ENCODE measurements at places on chromosomes 3 and 15. TPM values are rescaled to one million over a fixed set of nuclear protein-coding genes. Genes with fewer than 3 reads are reported as not detected.

Gene GOLGA6D
- total RNA-seq, result not detected

Gene LCTL
- not detected for total RNA-seq

Gene GP5
- 0.08 TPM for total RNA-seq

Gene EPHB1
- total RNA-seq, result 1.9 TPM

Gene ERC2
- 2.9 TPM for total RNA-seq

Gene TMEM207
- total RNA-seq, result not detected

Gene GAP43
- total RNA-seq, result 0.47 TPM

Gene PLSCR5
- total RNA-seq, result not detected

Gene TGM5
- total RNA-seq, result not detected

Gene HYAL1
- 38.1 TPM for total RNA-seq

Gene ATP11B
- 36.2 TPM for total RNA-seq

Gene CLDN18
- 21.0 TPM for total RNA-seq

GRCh38 chr15:79003301-79003700, 58.5 kb upstream of the CTSH start:
- DNase-seq, result no peak
- H3K27me3 ChIP-seq, result no peaks in the 10 kb centered on the region
- no peak overlapping the region for H3K27ac ChIP-seq
- H3K4me3 ChIP-seq, result no peak overlapping the region

- DNase-seq, result no peak
- H3K27me3 ChIP-seq, result no peaks in the 10 kb centered on the region
- H3K36me3 ChIP-seq, result peaks cover 37% of the 10 kb centered on the region
- H3K4me3 ChIP-seq, result no peak overlapping the region
Measured at GRCh38 chr3:171660188-171660587, 150.1 kb downstream of the PLD1 start.

GRCh38 chr3:140455521-140456214, 222.2 kb upstream of the TRIM42 start:
- no peaks in the 10 kb centered on the region for H3K27me3 ChIP-seq
- H3K36me3 ChIP-seq, result no peaks in the 10 kb centered on the region
- no peak overlapping the region for H3K27ac ChIP-seq
- H3K4me1 ChIP-seq, result no peaks in the 10 kb centered on the region

DNA sequence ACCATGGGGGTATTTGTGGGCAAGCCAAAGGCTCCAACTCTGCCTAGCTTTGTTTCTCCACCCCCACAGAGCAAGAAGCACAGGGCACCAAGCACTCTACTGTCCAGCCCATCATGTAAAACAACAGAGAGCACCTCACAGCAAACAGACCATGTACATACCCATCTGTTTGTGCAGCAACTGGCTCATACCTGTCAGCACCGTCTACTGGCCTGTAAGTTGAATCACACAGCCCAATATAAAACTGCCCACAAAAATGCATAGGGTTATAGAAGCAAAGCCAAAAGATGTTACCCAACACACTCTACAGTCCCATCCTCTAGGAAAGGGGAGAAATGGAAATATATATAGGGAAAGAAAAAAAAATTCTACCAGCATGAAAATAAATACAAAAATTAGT, 139.7 kb upstream of the CPNE4 start:
- no peak for DNase-seq
- H3K27me3 ChIP-seq, result no peaks in the 10 kb centered on the region
- H3K4me3 ChIP-seq, result no peak overlapping the region
- no peaks in the 10 kb centered on the region for H3K4me1 ChIP-seq
- no peaks in the 10 kb centered on the region for H3K36me3 ChIP-seq

DNA sequence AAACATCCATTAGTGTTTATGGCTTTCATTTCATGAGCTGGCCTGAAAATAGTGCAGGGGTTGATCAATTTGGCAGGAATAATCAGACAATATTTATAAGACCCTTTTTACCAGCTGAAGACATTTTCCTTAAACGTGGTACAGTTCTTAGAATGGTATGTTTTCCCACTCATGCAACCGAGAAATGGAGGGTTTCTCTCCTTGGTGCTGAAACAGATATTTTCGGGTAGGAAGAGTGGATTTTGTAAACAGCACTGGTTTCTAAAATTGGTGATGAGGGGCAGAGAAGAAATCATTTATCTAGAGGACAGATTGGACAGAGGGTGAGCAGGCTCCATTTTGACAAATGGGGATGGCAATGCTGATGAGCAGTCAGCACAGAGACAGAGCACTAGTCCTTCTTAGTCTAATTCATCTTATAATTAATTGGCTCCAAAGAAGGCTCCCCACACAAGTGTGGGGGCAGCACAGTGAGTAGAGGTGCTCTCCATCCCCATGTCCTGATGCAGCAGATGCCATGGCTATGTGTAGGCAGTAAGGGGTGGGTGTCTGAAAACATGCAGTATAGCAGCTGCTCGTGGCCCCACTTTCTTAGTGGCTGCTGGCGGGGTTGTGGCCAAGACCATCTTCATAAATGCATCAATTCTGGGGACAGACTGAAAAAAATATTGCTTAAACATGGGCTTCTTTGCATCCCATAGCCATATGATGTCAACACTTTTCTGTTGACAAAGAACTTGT, 18.1 kb upstream of the SLC7A14 start:
- no peak overlapping the region for H3K4me3 ChIP-seq
- no peaks in the 10 kb centered on the region for H3K36me3 ChIP-seq
- H3K4me1 ChIP-seq, result no peaks in the 10 kb centered on the region
- no peaks in the 10 kb centered on the region for H3K27me3 ChIP-seq

DNA sequence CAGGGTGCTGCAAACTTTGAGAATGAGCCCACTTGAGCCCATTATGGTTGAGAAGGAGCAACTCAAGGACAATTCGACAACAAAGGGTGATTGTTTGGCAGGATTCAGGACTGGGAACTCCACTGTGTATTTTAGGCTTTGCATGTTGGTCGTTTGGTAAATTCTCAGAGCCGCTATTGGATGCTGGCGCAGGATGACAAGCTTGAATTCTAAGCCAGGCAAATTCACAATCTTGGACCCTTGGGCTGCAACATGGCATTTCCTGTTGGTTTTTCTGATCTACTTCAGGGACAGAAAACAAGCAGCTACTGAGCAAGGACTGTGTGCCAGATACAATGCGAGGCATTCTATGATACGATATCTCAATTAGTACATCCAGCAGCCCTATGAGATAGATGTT, 82.8 kb downstream of the RYR3 start:
- H3K27me3 ChIP-seq, result no peaks in the 10 kb centered on the region
- no peak overlapping the region for H3K27ac ChIP-seq
- H3K4me1 ChIP-seq, result no peaks in the 10 kb centered on the region
- H3K36me3 ChIP-seq, result no peaks in the 10 kb centered on the region
- DNase-seq, result no peak

- H3K27ac ChIP-seq, result no peak overlapping the region
- no peaks in the 10 kb centered on the region for H3K36me3 ChIP-seq
- DNase-seq, result peak; percentile 60
- no peaks in the 10 kb centered on the region for H3K27me3 ChIP-seq
- no peak overlapping the region for H3K4me3 ChIP-seq
Measured at GRCh38 chr3:72523429-72524151, 324.7 kb downstream of the SHQ1 start.

GRCh38 chr15:58985443-58985842, 2.0 kb upstream of the RNF111 start:
- H3K27me3 ChIP-seq, result no peaks in the 10 kb centered on the region
- H3K4me1 ChIP-seq, result peaks cover 15% of the 10 kb centered on the region

GRCh38 chr3:66253790-66254620, 33.2 kb downstream of the SLC25A26 start:
- H3K36me3 ChIP-seq, result no peaks in the 10 kb centered on the region
- no peaks in the 10 kb centered on the region for H3K4me1 ChIP-seq
- DNase-seq, result no peak
- no peaks in the 10 kb centered on the region for H3K27me3 ChIP-seq

DNA sequence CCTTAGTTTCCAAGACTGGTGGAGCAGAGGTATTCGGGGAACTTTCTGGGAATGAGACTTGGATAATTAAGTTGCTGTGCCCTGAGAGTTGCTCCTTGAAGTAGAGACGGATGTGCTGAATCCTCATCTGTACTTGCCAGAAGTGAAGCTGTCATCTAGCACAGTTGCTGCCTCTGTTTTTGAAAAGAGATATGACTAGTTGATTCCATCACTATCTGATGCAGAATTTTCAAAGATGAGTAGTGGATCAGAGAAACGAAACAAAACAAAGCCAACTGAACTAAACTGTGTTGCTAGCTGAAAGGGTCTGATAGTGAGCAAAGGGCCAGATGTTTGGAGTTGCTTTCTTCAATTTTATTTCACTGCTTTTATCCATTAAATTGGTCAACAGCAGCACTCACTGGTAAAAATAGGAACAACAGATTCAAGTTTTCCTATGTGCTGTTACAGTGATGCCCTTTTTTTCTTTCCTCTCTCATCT, 52.7 kb downstream of the MITF start:
- peaks cover 45% of the 10 kb centered on the region for H3K4me1 ChIP-seq
- no peak overlapping the region for H3K4me3 ChIP-seq
- H3K27me3 ChIP-seq, result no peaks in the 10 kb centered on the region

DNA sequence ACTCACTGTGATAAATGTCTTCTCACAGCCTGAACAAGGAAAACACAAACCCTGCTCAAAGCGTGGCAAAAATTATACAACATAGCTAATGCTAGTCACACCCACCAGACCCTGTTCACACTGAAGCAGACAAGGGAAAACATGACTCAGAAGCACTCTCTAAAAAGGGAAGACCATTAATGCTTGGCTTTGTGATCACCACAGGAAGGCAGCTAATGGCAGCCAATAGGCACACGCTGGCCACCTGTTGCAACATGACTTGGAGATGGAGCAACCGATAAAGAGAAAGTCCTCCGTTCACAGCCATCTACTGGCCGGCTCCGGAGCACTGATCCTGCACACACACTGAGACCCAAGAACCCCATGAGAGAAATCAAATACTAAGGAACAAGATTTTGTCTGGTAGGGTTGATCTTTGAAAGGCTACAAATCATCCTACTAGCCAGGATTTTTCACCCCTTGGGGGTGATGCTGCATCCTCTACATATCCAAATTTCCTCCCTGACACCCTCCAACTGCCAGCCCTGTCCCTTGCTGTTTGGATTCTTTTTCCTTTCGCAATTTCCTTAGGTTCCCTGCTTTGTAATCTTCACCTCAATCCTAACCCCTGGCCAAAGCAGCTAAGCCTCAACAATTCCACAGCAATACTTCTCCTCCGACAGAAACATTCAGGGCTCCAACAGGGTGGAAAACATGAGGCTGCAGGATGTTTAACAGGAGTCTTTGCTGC, 3.2 kb downstream of the ZXDC start:
- DNase-seq, result peak; percentile 93
- peaks cover 56% of the 10 kb centered on the region for H3K4me1 ChIP-seq
- H3K27me3 ChIP-seq, result no peaks in the 10 kb centered on the region
- H3K4me3 ChIP-seq, result peak overlapping the region; percentile 66
- peak overlapping the region; percentile 51 for H3K27ac ChIP-seq

DNA sequence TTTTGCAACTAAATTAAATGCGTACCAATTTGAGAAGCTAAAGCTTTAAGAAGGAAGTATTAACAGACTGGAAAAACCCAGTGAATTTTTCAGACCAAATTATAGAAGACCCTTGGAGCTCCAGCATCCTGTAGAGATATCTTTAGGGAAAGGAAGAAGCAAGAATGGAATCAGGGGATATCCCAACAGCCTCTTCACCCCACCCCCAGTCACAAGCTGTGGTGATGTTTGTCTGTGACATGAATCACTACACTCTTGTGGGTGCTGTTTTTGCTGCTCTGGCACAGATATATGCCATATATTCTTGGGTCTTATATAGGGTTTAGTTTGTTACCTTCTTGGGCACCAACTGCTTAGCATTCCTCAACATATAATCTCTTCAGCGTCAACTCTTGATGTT, 78.5 kb upstream of the BCL6 start:
- H3K36me3 ChIP-seq, result no peaks in the 10 kb centered on the region
- no peak overlapping the region for H3K4me3 ChIP-seq
- H3K27me3 ChIP-seq, result no peaks in the 10 kb centered on the region
- no peak overlapping the region for H3K27ac ChIP-seq

GRCh38 chr3:183493296-183494045, 62.0 kb downstream of the KLHL6 start:
- H3K27me3 ChIP-seq, result no peaks in the 10 kb centered on the region
- DNase-seq, result no peak
- H3K4me1 ChIP-seq, result no peaks in the 10 kb centered on the region
- H3K4me3 ChIP-seq, result no peak overlapping the region
- H3K27ac ChIP-seq, result no peak overlapping the region
- H3K36me3 ChIP-seq, result no peaks in the 10 kb centered on the region

GRCh38 chr3:177591379-177591778, 394.1 kb upstream of the TBL1XR1 start:
- H3K27ac ChIP-seq, result peak overlapping the region; percentile 1
- no peak for DNase-seq
- peaks cover 6% of the 10 kb centered on the region for H3K4me1 ChIP-seq
- no peaks in the 10 kb centered on the region for H3K36me3 ChIP-seq
- no peak overlapping the region for H3K4me3 ChIP-seq
- no peaks in the 10 kb centered on the region for H3K27me3 ChIP-seq

DNA sequence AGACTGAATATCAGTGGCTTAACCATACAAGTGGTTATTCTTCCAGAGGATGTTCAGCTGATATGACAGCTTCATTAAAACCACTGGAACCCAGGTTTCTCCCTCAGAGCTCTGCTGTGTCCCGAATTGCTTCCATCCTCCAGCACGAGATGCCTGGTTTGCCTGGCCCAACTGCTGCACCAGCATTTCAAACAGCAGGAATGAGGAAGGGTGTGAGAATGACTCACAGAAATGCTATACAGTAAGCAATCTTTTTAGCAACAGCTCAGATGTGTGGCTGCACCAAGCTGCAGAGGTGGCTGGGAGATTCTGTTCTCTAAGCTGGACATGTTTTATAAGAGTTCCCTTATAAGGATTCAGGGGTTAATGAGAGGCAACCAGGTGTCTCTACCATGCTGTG, 271.0 kb downstream of the GABRG3 start:
- no peak overlapping the region for H3K27ac ChIP-seq
- no peaks in the 10 kb centered on the region for H3K4me1 ChIP-seq
- no peak for DNase-seq

- no peaks in the 10 kb centered on the region for H3K4me1 ChIP-seq
- H3K27me3 ChIP-seq, result no peaks in the 10 kb centered on the region
- no peak for DNase-seq
- H3K27ac ChIP-seq, result no peak overlapping the region
- H3K4me3 ChIP-seq, result no peak overlapping the region
Measured at GRCh38 chr3:109923431-109923830, 586.1 kb upstream of the DPPA4 start.

DNA sequence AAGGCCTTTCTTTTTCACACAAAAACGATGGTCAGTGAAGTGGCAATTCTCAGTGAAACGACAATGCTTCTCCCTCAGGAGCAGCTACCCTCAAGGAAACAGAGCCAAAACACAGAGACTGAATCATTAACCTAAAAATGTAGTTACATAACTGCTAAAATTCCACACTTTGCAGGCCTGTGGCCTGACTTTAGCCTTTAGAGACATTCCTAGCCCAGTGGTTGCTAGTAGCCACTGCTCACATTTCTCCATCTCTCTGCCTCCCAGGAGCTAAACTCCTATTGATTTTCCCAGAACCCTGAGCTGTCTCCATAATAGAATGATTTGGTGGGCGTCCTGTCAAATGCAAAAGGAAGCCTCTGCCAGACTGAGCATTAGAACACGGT, 630.1 kb upstream of the KCNMB2 start:
- no peak for DNase-seq
- H3K36me3 ChIP-seq, result no peaks in the 10 kb centered on the region
- H3K27me3 ChIP-seq, result no peaks in the 10 kb centered on the region

GRCh38 chr15:90019611-90020010, 18.5 kb downstream of the ZNF710 start:
- H3K4me3 ChIP-seq, result no peak overlapping the region
- DNase-seq, result no peak
- H3K27me3 ChIP-seq, result no peaks in the 10 kb centered on the region
- H3K36me3 ChIP-seq, result no peaks in the 10 kb centered on the region
